ENCODE measurements at places on chromosomes 3 and 15.

DNA sequence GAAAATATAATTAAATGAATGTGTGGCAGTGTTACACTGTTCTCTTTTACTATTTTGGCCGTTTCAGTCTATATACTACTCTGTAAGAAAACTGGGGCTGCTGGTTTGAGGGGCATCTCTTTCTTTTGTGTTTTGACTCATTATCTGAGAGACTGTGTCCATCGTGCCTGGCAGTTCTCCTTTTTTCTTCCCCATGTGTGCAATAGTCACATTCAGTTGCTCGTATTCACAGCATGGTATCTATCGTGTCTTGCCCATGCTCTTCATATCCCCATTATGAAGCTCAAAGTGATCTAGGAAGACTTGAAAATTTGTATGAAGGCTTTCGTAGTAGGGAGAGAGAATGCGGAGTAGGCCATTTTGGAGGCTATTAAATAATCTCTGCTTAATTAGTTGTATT lies 29.8 kb upstream of the FAH start:
- DNase-seq: no peak

DNA sequence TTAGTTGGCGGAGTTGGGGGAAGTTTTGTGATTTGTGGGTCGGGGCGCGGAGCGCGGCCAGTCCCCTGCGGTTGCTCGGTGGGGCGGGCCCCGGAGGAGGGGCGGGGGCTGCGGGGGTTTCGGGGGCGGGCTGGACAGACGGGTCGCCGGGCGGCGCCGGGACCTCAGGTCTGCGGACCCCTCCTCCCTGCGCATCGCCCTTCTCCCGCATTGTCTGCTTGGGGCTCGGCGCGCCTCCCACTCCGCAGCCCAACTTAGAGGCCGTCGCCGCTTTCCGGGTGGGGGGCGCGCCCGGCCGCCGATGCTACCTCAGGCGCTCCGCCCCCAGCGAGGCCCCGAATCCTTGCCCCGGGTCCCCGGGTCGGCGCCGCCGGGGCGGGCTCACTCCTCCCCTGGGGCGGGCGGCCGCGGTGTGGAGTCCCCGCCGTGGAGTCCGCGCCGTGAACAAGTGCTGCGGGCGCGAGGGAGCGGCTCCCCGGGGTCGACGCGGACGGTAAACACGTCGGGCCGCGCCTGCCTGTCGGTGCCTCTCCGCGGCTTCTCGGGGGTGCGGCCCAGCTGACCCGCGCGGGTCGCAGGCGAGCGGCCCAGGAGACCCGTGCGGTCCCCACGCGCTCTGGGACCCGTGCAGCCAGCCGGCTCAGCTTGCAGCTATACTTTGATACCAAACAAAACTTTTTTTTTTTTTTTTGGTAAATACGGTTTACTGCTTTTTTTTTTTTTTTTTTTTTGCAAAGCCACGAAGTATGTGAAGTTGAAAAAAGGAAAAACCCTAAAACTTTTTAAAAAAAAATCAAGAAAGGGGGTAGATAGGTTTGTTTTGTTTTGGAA lies 624 bp downstream of the AKAP13 start:
- DNase-seq: peak; percentile 72

DNA sequence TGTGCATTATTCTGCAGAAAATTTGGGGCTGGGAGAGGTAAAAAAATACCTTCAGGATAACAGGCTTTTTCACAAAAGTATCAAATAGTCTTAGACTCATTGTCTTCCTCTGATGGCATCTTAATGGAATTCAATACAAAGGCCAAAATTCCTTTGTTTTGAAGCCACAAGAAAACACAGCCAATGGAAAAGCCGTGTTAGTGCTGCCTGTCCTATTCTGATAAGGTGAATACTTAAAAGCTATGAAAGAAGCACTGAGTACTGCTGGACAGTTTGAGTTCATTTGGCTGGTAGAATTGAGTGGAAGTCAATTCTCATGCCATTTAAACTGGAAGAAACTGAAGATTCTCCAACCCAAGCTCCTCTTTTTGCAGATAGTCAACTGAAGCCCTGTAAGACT lies 395.3 kb upstream of the TPRG1 start:
- no peak for DNase-seq

DNA sequence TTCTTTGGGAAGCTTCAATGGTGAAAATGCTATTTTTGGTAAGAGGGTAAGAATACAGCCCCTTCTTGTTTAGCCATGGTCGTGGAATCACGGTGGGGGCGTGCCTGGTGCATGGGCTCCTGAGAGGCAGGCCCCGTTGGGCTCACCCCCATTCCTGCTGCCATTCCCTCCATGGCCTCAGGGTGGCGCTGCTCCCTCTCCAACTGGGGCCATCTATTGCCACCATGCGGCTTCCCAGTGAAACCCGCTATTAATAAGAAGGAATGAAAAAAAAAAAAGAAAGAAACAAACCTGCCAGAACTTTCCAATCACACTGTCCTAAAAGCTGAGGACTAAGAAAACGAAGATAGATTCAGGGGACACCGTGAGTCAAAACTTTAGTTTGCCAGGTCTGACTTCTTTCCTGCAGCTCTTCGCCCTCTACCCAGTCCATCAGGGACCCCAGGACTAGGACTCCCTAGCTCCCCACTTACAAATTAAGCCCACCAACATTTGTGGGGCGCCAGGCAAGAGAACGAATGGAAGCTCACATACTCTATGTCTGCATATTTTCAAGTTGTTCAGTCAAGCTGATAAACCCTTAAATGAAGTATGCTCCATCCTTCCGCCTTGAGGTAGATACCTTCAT lies 30.6 kb upstream of the ABHD2 start:
- peak; percentile 81 for DNase-seq

DNA sequence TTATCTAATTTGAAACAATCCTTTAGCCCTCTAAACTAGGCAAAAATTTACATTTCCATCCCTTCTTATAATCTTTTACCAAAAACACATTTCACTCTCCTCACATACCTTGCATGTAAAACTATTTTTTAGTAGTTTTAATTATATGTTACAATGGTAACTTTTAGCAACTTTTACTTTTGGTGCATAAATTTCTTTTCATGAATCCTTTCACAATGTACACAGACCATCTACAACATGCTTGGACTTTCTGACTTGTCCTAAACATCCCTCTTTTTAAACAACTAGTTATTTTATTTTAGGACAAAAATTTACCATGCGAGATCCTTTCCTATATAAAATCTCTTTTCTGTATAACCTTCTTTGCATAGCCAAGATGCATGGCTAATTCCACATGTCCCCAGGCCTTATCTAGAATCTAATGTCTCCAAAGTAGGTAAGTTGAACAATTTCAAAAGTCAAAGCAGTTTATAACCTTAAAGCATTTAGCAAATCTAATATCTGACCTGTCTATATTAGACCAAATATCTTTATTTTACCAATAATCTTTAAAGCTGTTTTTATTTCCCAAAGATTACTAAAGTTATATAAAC lies 14.4 kb upstream of the ALDH1L1 start:
- DNase-seq: no peak

DNA sequence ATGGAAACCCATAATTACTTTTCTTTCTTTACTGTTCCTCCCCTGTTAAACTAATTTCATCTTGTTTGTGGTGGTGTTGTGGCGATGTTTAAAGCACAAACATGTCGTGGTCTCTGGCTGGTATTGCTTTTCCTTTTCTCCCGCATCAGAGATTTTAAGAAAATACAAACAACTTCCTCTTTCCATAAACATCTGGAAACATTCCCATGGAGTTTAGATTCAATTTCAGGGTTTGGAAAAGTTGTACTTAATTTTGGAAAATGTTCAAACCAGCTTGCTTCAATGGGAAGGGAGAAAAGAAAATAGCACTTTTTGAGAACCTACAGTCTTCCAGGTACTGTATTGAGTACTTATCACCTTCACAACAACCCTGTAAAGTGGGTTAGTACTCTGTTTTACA lies 30.4 kb downstream of the STARD9 start:
- no peak for DNase-seq

DNA sequence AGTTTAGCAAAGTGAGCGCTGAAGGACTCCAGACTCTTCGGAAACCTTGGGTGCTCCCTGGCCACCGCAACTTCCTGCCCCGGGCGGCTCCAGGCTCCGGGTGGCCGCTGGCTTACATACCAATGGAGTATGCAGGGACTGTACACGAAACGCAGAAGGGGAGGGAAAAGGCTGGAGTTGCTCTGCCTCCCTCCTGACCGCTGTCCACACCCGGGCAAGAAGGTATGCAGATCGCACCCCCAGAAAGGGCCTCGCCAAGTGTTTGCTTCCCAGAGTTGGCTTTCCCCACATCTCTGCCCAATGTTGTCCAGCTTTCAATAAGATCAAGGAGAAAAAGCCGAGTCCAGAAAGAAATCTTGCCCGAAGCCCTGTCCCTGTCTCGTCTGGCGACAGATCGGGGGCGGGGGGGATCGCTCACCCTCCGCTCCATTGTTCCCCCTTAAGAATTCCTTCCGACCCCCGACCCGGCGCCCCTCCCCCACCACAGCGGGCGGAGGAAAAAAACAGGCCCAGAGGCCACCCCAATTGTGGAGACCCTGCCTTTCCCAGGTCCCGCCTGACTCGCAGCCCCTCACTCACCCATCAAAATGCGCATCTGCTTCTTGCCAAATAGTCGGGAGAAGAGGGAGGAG lies 533 bp downstream of the ARF4 start:
- DNase-seq: peak; percentile 69

DNA sequence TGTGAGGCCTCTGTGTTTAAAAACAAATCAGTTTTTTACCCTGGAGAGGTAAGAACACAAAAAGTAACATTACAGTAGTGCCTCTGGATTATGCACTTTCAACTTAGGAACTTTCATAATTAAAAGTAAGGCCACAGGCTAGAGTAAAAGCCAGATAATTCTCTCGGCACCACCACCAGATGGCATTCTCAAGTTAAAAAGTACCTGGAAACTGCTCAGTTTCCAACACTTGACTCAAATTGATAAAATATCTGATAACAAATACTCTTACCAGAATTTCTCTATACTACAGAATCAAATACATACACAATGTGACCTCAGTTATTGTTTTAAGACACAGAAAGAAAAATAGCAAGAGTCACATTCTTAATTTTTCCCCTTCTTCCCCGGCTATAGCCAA lies 19.9 kb downstream of the SPICE1 start:
- DNase-seq: peak; percentile 17

DNA sequence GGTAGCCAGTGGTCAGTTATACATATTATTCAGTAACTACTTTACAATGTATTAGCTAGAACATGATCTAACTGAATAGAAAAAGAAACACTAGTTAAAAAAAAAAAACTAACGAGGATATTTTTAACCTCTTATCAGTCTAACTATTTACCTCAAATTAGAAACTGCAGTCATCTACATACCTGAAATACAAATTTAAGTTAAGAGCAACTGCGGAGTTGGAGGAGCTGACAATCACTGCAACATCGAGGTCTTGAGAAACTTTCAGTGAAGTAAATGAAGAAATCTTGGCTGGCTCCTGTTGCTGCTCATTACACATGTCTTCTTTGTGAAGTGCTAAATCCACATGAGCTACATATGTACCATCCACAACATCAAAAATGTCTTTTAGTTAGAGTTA lies 6.5 kb downstream of the SPG11 start:
- no peak for DNase-seq

- no peak for DNase-seq
Measured at GRCh38 chr3:15333956-15334263, 1.5 kb upstream of the SH3BP5 start.

DNA sequence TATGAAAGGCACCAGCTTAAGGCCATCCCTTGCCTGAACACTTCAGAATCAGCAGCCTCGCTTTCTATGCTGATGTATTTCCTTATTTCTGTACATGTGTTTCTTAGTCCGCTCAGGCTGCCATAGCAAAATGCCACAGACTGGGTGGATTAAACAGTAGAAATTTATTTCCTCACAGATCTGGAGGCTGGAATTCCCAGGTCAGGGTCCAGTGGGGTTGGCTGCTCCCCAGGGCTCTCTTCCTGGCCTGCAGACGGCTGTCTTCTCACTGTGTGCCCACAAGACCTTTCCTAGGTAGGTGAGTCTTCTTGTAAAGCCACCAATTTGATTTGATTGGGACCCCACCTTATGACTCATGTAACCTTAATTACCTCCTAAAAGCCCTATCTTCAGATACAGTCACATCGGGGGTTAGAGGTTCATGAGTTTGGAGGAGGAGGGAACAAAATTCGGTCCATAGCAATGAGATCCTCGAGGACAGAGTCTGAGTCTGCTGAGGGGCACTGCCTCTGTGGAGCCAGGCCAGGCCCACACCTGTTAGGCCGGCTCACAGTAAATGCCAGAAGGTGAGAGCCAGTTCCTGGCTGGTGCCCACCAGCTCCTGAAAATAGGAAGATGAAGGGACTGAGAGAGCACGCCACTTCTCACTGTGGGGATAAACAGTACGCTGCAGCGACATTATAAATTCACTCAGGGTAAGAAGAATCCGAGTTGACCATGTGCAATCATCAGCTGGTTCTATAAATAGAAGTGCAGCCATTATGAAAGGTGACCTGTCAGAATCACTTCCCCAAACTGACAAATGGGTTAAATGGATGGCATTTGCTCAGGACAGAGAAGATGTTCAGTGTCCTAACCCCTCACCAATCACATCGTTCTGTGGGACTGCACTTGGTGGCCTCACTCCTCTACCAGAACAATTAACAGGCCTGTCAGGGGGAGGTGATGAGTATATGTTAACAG lies 41.1 kb downstream of the CTXND1 start:
- DNase-seq: no peak

- no peak for DNase-seq
Measured at GRCh38 chr3:154690413-154690812, 260.4 kb upstream of the GPR149 start.

DNA sequence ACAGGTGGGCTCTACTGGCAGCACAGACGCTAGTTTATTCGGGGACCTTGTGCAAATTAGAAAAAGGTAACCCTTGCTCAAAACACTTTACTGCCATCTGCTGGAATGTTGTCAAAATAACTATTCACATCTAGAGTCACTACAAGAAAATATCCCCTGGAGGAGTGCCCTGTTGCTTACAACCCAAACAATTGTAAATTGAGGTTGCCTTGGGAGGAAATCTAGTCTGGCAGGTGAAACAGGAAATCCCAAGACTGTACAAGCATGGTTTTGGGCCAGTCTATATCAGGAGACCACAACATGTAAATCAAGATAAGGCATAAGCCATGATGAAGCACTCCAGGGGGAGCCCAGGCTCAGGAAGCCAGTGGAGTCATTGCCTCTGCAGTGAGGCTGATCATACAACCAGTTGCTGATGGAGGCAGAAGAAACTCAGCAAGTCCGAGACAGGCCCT lies 136.8 kb upstream of the ACP3 start:
- no peak for DNase-seq

- peak; percentile 16 for DNase-seq
Measured at GRCh38 chr3:119352863-119353527, 58.8 kb downstream of the ARHGAP31 start.

DNA sequence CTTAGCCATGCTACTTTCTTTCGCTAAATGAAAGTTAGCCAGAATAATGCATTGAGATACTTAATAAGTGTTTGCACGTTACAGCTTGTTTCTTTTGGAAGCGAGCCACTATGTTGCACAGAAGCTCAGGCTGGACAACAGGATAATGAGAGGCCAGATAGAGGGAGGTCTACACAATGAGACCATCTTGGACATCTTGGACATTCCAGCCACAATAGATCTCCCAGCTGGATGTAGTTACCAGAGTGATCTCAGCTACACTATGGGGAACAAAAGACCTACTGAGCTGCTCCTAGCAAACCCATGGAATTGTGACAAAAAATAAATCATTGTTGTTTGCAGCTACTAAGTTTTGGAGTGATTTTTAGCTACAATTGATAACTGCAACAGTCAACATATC lies 540.1 kb upstream of the SEMA6D start:
- DNase-seq: no peak
